ENCODE measurements at places on chromosomes 7 and 10.

DNA sequence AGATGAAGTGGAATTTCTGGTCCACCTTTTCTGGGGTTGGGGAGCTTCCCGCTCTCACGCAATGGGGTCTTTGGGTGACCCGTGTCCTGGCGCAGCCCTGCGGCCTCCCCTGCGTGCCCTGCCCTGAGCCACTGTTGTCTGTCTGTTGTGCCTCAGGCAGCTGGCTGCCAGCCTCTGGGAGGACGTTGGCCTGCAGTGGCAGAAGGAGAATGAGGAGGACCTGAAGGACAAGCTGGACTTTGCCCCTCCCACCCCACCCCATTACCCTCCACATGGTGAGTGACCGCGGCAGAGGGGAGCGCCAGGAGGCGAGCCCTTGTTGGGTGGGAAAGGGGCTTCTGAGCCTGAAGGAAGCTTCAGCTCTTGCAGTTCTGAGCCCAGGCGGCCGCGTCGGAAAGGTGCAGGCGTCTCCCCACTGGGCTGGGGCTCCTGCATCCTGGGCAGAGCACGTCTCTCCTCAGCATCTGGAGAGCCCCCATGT is 14.2 kb upstream of the PRKAR1B start:
- DNase-seq, result no peak

GRCh38 chr10:75746356-75746755 is 314.9 kb downstream of the LRMDA start:
- no peak for DNase-seq

- no peak for DNase-seq
Observed at GRCh38 chr10:48943096-48943495, 3.5 kb upstream of the LRRC18 start.

DNA sequence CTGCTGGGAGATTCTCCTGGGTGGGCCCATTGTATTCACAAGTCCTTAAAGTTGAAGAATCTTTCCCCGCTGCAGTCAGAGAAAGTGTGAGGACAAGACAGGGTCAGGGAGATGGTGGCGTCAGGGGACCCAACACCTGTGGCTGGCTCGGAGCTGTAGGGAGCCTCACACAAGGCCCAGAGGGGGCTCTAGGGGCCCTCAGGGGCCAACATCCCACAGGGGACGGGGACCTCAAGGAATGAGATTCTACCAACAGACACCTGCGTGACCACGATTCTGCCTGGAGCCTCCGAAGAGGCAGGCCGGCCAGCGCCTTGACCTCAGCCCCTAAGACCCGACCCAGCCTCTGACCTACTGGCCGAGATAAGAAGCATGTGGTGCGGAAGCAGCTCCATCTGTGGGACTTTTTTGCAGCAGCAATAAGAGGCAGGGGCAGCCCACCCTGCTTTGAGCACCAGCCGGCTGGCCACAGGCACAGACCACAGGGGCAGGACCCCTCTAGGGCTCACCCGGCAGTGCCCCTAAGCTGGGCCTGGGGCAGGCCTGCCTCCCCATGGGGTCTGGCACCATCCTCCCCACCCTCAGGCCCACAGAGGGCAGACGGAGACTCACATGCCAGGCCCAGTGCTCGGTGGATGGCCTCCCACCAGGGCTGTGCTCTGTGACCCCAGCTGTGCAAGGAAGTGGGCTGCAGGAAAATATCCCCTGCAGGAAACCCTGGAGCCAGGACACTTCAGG is 13.2 kb downstream of the RASGEF1A start:
- DNase-seq, result no peak

DNA sequence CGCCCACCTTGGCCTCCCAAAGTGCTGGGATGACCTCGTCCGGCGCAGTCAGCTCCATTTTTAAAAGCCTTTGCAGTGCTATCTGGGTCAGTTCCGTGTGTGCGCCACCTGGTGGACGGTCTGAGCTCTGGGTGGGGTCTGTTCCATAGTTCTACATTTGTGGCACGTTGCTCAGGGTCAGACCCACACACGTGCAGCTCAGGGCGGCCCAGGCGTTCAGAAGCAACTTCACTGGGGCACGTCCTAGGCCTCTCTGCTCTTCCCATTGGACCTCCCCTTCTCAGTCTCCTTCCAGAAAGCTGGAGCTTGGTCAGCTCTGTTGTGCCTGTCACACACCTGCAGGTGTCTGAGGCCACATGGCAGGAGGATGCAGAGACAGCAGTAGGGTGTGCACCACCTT is 137.9 kb downstream of the DNAJB6 start:
- no peak for DNase-seq

DNA sequence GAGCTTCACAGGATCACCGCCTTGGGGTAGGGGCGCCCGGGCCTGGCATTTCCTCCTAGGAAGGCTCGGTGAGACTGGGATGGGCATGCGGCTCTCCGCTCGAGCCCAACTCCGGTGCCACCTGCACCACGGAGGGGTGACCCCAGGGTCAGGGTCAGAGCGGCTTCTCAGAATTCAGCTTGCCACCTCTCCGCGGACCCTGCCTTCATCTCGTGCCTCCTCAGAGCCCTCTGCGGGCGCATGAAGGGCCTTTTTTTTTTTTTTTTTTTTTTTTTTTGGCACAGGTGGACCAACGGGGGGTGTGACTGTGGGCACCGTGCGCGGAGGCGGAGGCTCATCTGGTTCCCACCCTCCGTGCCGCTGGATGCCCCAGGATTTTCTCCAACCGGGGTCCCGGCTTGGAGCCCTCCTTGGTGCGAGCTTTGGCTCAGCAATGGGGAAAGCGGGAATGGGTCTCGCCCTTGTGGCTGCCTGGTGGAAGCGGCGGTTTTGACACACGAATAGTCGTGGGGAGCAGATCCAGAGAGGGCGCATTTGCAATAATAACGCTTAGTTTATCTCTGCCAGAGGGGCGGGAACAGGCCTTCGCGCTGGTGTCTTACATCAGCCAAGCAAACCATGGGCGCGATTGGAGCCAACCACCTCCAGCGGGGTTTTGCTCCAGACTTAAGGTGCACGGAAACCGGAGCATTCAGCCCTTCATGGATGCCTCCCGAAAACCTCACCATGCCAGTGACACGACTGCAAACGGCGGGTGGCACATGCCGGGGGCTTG is 5.0 kb upstream of the TNRC18 start:
- peak; percentile 55 for DNase-seq

DNA sequence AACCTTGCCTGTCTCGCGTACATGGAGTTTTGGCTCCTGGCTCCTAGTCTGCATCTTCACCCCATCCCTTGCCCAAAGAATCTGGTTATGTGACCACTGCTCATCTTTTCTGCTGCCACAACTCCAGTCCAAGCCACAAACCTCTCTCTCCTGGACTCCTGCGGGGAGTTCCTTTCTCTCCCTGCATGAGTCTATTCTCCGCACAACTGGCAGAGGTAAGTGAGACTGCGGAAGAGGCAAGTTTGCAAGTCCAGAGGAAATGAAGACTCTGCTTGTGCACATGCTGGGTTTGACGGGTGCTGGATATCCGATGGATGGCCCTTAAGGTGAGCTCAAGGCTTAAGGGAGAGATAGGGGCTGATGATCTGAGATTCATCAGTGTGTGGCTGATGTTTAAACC is 61.0 kb downstream of the TRUB1 start:
- no peak for DNase-seq

- DNase-seq, result no peak
Observed at GRCh38 chr7:107882766-107883165, 8.2 kb upstream of the DLD start.

GRCh38 chr7:134865001-134865845 is 85.8 kb downstream of the CALD1 start:
- DNase-seq, result no peak

DNA sequence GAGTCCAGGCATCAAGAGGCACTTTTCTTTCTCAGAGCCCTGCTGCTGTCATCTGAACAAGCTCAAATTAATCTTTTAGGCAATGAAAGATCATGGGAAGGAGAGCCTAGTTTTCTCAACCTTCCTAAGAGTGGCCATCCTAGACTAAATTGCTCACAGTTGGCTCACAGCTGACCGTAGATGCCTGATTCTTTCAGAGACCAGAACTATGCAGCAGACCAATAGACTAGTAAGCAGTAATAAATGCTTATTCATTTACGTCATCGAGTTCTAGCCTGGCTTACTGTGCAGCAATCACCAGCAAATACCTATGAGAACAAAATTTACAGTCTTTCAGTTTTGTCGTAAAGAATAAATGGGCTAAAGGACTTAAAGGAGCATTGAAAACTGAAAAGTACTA is 602.9 kb upstream of the GHITM start:
- DNase-seq, result no peak

GRCh38 chr10:132326925-132327324 is 5.1 kb upstream of the LRRC27 start:
- no peak for DNase-seq

DNA sequence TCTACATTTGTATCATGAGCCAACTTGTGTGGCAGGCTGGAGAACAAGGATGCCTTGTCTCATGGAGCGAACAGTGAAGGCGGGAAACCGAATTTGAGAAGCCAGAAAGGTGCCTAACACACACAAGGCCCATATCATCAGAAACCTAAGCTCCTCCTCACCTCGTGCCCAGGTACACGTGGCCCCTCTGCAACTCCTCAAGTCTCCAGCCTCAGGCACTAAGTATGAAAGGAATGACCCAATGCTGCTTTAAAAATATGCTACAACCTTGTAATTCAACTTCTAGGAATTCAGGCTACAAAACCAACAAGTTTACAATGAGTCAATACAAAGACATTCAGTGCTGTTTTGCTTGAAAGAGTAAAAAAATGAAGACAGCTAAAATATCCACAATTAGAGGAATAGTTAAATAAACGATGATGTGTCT is 95.7 kb downstream of the CDK6 start:
- DNase-seq, result no peak

DNA sequence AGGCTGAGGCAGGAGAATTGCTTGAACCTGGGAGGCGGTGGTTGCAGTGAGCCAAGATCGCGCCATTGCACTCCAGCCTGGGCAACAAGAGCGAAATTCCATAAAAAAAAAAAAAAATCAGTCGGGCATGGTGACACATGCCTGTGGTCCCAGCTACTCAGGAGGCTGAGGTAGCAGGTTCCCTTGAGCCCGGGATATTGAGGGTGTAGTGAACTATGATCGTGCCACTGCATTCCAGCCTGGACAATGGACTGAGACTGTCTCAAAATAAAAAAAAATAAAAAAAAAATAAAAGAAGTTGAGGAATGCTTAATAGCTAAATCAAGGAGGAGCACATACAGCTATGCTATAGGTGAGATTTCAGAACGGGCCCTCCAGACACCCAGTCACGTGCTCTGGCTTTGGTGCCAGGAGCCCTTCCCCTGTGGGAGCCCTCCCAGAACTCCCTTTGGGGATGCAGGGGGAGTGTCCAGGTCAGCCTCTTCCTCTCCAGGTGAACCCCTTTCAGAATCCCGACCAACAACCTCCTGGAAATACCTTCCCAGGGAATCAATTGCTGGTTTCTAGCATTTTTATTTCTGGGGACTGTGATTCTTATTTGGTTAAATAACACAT is 42.9 kb upstream of the CTBP2 start:
- DNase-seq, result no peak

DNA sequence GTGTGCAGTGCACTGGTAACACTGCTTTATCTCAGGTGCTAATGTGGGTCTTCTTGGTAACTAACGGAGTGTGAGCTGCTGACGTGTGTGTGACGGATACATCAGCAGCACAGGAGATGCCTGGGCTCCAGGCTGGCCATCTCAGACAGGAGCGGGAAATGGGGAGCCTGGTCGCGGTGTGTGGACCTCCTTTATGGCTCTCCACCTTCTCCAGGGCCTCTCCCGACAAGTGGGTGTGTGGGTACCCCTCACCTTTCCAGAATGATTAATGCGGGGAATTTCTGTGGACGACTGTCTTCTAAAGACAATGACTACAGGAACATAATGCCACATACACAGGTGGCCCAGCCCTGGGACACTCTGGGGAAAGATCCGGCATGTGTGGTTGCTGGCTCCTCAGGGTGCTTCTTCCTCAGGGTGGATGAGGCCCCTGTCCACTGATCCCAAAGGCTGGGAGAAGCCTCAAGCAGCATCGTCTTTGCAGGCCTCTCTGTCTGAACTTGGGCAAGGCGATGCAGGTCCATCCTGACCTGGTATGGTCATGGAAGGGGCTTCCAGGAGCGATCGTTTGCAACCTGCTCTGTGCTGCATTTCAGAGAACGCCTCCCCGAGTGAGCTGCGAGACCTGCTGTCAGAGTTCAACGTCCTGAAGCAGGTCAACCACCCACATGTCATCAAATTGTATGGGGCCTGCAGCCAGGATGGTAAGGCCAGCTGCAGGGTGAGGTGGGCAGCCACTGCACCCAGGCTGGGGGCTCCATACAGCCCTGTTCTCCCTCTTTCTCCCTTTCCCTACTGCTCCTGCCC is 20.3 kb upstream of the CSGALNACT2 start:
- DNase-seq, result no peak

DNA sequence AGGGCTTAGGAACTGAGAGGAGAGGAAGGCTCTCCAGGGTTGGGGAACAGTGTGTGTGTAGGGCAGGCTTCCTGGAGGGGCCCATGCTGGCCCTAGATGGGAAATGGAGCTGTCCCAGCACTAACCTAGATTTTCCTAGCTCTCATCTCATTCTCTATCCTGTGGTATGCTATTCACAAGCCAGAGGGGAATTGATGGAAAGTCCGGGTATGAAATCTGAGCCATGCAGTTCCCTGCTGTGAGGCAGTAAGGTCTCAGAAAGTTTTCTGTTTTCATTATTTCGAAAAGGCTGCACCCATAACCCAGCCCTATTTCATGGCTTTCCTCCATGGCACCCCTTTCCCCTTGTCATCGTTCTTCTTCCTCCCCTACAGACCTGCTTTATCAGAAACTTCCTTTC is 220.3 kb downstream of the RPS24 start:
- no peak for DNase-seq

- DNase-seq, result no peak
Observed at GRCh38 chr10:113552701-113553100, at the start of gene HABP2. HABP2 (plus strand) TSS chr10:113553053; CDS start chr10:113553122, 69 bp downstream.

DNA sequence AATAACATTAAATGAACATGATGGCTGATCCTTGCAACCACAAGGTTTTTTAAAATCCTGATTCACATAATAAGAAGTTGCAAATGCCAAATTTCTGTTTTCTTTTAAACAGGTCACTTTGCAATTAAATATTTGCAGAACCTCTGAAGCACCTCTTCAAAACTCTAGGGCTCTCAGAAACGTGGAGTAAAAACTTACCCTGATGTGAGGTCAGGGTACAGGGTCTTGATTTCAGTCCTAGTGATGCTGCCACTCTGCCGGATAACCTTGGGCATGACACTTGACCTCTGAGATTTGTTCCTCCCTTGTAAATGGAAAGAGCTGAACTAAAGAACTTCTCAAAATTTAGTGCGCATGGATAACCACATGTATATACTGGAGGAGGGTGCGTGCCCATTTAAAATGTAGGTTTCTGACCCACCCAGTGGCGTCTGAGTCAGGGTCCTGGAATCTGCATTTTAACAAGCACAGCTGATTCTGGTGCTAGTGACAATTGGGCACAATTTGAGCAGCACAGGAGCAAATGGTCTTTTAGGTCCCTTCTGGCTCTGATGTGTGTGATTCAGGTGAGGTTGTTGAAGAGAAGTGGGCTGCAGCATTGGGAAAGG is 35.5 kb upstream of the TNPO3 start:
- DNase-seq, result no peak

DNA sequence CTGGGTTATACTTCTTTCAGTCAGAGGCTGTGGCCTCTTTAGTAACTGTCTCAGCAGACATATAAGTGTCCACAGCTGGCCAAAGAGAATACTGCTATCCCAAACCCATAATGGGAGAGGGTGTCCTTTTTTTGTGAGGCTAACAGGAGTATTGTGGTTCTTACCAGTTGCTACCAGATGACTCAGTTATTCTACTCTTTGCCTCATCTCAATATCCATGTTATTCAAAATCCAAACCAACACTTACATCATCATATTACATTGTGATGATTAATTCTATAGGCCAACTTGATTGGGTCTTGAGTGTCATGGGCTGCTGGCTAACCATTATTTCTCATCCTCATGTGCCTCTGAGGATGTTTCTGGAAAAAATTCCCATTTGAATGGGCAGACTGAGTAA is 120.9 kb downstream of the TMEM168 start:
- DNase-seq, result no peak
